ENCODE measurements at places on chromosomes 11 and 22.

- no peak for DNase-seq
These were observed 53.2 kb upstream of the CRTAM start for GRCh38 chr11:122785031-122785541.

GRCh38 chr11:61111786-61112517 lies 9.7 kb downstream of the CD5 start:
- DNase-seq = no peak

- DNase-seq = no peak
These were observed 13.2 kb upstream of the SSTR3 start for GRCh38 chr22:37225481-37225880.

- no peak for DNase-seq
These were observed 85.0 kb upstream of the ANO1 start for GRCh38 chr11:69992943-69993694.

- DNase-seq = no peak
These were observed 106.7 kb upstream of the OR9G4 start for GRCh38 chr11:56855217-56855616.

GRCh38 chr11:112509300-112509699 lies 248.6 kb upstream of the PLET1 start:
- no peak for DNase-seq

GRCh38 chr11:74371269-74372052 lies 26.8 kb downstream of the PGM2L1 start:
- DNase-seq = no peak

DNA sequence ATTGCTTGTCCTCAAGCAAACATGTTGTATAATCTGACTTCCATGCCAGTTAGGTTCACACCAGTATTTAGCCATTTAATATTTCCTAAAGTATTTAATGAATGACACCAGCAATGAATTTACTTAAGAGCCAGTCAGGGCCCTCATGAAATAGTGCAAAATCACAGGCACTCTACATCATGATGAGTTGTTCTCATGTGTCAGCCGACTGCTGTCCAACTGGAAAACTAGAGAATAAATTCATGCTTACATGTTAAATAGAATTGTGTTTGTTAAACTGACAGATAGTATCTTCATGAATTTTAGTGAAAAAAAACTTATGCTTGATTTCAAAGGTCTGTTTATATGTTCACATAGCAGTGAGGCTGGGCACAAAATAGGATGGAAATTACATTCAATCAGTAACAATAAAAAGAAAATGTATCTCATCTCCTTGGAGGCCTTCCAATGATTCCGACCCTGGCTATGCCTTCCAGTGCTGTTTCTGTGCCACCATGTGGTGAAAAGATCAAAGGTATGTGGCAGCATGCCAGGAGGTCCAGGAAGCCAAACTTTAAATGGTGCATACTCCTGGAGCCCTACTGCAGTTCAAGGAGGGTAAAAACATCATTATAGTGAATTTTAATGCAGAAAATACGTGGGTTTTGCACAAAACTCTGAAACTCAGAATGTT lies 45.2 kb downstream of the CTSC start:
- DNase-seq = no peak

DNA sequence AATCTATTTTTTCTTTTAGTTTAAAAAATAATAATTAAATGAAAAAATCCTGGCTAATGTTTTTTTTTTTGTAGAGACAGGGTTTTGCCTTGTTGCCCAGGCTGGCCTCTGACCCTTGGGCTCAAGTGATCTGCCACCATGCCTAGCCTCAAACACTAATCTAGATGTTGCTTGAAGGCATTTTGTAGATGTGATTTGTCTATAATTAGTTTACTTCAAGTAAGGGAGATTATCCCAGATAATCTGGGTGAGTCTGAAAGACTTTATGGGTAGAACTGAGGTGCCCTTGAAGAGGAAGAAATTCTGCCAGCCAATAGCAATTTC lies 38.6 kb upstream of the RBFOX2 start:
- no peak for DNase-seq

GRCh38 chr22:48353116-48353947 lies 1474.3 kb downstream of the BRD1 start:
- no peak for DNase-seq

DNA sequence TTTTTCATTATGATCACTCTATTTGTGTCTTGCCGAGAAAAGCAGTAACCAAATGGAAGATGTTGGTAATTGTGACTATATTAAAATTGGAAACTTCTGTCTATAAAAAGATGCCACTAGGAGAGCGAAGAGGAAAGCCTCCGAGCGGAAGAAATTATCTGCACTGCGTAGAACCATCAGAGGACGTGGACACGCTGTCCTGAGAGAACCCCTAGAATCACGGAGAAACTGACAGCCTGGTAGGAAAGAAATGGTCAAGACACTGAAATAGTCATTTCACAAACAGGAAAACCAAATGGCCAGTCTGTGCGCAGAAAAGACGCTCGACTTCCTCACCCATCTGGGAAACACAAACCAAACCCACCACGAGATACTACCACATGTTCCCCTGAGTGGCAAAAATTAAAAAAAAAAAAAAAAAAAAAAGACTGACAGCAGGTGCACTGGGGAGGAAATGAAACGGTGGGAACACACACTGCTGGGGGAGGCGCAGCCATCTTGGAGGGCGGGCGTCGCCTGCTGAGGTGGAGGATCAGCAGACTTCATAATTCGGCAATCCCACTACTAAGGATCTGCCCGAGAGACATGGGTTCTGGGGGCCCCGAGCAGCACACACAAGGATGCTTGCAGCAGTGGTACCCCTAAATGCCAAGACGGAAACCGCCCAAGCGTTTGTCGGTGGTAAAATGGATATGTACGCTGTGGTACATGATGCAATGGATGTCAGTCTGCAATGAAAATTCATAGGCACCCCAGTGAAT lies 21.3 kb downstream of the IFITM10 start:
- DNase-seq = no peak

DNA sequence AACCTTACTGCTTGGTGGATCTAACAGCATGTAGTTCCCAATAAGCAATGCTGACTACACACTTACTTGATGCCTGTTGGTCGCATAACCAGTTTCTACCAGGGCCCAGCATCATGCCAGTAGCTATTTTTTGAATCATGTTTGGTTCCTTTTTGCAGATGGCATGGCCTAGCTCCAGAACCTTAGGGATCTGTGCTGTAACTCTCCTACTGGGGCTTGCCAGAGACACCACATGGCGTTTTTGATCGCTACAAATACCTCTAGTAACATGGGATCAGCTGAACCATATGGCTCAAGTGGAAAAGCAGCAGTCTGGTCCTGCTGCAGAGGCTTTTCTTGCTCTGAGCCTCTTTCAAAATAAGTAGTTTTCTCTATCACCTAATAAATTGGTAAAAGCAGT lies 654.6 kb upstream of the API5 start:
- no peak for DNase-seq

DNA sequence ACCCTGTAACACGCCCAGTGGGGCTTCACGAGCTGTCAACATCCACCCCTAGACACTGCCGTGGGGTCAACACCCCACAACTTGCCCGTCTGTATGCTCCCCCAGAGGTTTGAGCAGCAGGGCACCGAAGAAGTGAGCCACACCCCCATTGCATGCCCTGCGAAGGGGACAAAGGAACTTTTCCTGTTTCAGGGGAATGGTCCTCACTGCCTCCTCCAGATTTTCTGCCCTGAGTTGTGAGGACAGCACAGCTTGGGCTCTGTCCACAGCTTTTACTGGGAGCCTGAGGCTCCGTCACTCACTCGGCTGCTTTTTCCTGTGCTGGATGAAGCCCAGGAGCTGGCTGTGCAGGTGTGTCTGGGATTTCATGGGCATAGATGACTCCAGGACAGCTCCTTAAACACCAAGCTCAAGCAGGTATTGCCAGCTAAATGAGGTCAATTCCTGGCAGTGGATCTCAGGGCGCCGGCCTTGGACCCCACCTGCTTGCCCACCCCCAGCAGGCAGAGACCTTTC lies 40.2 kb upstream of the CCDC188 start:
- DNase-seq = no peak

- DNase-seq = no peak
These were observed 4.0 kb downstream of the TCP11L1 start for GRCh38 chr11:33043221-33043830.

GRCh38 chr11:22467741-22468140 lies 129.6 kb downstream of the SLC17A6 start:
- DNase-seq = no peak

DNA sequence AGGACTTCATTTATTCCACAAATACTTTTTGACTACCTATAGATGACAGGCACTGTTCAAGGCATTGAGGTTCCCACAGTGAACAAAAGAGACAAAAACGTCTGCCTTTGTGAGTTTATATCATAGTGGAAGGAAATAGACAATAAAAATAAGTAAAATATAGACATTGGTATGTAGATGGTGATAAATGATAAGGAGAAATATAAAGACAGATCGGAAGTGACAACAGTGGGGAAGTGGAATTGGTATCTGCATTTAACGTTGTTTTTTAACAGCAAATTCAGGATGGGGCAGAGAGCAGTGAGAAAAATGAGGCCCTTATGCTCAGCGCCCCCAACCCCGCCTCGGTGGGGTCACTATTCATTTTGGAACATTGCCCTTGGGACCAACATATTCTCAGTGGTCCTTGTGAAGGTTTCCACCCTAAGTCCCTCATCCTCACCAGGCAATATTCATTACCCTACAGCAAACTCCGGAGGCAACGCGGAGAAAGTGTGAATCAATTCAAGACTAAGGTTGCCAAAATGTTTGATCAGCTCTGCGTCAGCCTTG lies 627 bp upstream of the PEX26 start:
- no peak for DNase-seq

DNA sequence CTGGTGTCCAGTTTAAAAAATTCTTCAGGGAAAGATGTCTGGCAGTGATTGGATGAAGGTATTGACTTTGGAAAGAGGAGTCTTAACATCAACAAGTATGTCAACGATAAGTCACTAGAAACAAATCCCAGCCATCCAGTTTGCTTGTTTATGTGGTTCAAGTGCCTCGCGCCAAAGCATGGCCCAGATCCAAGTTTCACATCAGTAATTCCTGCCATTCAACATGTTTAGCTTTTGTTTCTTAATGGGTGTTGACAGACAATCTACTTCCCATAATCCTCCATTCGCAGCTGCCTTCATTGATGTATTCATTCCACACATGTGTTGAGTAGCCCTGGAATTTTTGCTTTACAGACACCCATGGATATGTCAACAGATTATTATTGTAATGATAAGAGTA lies 77.8 kb downstream of the UBASH3B start:
- DNase-seq = no peak

- no peak for DNase-seq
These were observed 850.3 kb downstream of the OPCML start for GRCh38 chr11:132681971-132682370.

- DNase-seq = no peak
These were observed 116.2 kb downstream of the KIAA1671 start for GRCh38 chr22:25068707-25069106.

GRCh38 chr22:26385164-26385563 lies 43.9 kb upstream of the ASPHD2 start:
- DNase-seq = no peak

GRCh38 chr22:21816787-21817496 lies 50.5 kb downstream of the MAPK1 start:
- no peak for DNase-seq

DNA sequence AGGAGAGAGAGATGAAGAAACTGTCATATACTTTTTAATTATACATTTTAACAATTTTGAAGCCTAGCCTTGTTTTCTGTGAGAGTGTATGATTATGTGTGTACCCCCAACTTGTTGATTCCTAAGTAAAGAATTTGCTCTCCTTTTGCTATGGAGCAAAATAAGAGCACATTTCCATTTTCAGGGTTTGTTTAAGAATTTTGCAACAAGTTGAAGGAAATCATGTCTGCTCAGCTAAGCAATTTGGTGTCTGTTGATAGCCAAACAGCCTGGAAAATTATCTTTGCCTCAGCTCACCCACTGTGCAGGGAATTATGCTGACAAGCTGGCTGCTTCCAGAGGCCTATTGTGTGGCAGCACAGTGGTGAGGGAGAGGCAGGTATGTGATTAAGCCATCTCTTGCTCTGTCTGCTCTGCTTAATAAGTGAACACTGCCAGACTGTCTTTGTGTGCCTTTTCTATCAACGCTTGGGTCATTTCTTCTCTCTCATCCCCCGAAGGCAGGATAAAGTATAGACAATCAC lies 135.1 kb upstream of the TTC12 start:
- DNase-seq = no peak

GRCh38 chr11:19429108-19429760 lies 188.5 kb upstream of the E2F8 start:
- DNase-seq = no peak

DNA sequence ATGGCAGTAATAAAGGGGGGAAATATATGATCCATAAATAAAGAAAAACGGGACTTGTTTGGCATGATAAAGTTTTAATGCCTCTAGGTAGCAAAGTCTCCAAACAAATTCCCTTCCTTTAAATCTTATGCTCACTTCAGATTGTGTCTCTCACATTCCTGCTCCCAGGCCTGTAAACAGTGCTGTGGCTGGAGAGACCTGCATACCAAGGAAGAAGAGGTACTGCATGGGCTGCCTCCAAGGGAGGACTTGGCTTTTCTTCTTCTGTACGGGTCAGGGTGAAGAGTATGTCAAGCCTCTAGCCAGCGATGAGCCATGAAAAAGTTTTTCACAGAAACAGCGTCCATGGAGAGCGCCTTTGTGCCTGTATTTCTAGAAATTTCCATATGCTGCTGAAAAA lies 161.8 kb downstream of the KIRREL3 start:
- DNase-seq = no peak

- no peak for DNase-seq
These were observed 12.0 kb downstream of the OVOL1 start for GRCh38 chr11:65798882-65799281.

GRCh38 chr11:69918231-69918937 lies 99.2 kb upstream of the FGF3 start:
- no peak for DNase-seq

DNA sequence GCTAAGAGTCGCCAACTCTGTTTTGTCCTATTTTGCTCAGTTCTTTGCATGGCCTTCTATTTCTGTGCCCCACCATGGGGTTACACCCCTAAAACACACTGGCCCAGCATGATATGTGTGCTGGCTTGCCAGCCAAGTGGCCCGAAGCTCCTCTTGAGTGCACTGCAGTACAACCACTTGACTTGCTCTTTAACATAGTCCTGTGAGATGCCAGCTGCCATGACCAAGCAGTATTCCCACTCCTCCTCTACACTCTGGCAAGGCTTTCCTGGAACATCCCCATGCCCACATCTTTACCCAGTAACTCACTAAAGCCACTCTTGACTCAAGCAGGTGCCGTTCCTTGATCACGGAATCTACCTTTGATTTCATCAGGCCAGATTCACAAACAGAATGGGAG lies 102.9 kb upstream of the GAL start:
- no peak for DNase-seq

DNA sequence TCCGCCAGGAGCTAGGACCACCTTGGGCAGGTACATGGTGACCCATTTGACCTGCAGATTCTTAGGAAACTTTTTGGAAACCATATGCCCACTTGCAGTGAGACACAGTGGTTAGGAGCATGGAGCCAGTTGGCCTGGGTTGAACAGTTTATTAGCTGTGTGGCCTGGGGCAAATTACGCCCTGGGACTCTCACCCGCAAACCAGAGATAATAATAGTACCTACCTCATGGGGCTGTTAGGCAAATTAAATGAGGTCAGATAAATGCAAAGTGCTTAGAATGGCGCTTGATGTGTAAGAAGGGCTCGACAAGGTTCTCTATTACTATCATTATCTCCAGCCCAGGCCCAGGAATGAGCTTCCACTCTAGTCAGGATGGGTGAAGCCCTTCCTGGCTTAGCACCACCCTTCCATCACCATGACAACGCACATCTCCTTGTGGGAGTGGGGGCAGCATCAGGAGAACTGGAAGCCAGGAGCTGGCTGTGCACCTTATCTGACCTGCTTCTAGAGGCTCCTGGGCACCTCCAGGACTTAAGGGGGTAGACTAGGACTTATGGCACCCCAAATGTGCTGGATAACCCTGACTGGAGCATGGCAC lies 5.1 kb downstream of the SYT12 start:
- no peak for DNase-seq

- DNase-seq = no peak
These were observed 597.4 kb downstream of the SOX6 start for GRCh38 chr11:15758857-15759465.
